Right atrium auricular region (tissue), 2 donors: ENCODE measurements at places on chromosomes 16 and 17. TPM values are rescaled to one million over a fixed set of nuclear protein-coding genes. Genes with fewer than 3 reads are reported as not detected.

DNA sequence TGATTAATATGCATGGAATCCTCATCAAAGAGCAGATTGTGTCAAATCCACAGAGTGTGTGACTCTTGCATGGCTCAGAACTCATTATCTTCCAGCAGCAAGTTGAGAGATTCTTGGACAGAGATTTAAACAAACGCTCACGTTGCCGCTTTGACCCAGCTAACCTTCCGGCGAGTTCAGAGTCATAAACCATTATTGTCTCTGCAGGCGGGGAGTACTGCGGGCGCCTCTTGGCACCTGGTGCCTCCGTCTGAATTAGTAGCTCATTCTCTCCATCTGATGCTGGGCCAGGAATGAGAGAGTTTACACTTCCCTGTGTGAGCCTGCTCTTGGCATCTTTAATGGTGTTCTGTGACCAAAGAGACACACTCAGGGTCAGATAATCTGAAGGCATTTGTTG is 138.6 kb upstream of the WSCD1 start:
- H3K27me3 ChIP-seq = no peaks in the 10 kb centered on the region
- no peak overlapping the region for H3K4me3 ChIP-seq
- DNase-seq = no peak

The GDPD3 gene
- 1.7 TPM for total RNA-seq

DNA sequence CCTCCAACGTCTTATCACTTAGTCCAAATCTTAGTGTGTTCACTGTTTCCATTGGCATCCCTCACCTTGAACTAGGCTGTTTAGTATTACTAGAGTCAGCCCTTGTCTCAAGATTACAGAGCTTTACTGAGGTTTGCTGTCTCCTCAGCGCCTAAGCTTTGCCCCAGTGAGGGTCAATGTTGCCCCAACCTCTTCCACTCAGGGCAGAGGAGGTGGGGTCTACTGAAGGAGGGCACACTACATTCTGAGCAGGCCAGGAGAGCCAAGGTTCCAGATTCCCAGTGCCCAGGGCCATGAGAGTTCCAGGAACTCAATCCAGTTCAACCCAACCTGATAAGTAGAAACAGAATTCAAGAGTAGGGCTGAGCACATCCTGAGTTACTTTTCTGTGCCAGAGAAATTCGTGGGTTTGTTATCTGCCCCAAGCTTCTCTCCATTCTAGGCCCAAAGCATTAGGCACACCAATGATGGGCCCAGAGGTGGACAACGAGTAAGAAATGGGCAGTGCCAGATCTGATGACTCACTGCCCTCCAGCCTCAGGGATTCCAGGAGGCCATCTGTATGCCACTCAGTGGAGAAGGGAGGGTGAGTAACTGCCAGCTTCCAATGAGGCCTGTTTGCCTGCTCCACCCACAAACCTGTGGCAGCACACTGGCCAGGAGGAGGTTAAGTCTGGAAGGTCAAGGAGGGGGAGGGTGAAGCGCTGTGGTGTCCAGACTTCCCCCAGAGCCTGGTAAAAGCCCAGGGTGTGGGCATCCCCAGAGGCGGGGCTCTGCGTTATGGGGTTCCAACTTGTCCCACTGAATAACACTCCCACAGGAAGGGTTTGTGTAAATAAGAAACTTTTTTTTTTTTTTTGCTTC is 8.2 kb downstream of the TUBG2 start:
- H3K36me3 ChIP-seq = peaks cover 72% of the 10 kb centered on the region
- peaks cover 33% of the 10 kb centered on the region for H3K4me1 ChIP-seq
- peak overlapping the region; percentile 86 for H3K27ac ChIP-seq
- H3K27me3 ChIP-seq = no peaks in the 10 kb centered on the region

DNA sequence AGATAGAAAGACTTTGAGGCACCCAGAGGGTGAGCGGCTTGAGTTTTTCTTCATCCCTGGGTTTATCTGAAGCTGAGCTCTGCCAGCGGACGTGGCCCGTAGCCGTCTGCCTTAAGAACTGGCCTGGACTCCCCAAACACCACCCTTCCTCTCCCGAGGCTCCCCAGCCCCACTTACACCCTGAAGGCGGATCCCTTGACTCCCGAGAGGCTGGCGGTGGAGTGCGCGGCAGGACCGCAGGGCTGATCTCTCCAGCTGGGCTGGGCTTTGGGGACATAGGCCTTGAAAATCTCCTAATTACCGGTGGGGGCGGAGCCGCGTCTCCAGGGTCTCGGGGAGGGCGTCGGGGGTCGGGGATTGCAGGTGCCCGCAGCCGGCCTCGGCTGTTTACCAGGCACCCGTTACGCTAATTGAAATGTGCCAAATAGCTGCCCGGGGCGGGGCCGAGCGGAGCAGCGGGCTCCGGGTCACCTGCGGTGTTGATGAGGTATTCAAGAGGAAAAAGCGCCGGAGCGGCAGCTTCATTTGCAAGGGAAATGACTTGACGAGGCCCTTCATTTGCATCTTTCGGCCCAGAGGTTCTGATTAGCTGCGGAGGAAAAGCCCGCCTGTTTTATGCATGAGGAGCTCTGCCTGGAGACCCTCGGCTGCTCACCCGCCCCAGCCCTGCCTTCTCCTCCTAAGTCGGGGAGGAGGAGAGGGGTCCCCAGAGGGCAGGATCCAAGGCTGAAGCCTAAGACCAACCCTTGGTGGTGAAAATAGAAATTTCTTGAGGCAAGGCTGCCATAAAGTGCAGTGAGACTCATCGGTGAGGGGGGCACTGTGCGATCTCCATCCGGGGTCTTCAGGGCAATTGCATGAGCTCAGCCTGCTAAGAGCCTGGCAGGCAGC is 100.7 kb downstream of the MGAT5B start:
- H3K4me3 ChIP-seq = peak overlapping the region; percentile 9
- H3K36me3 ChIP-seq = no peaks in the 10 kb centered on the region
- no peak overlapping the region for H3K27ac ChIP-seq
- peaks cover 12% of the 10 kb centered on the region for H3K27me3 ChIP-seq
- no peaks in the 10 kb centered on the region for H3K4me1 ChIP-seq
- no peak for DNase-seq

- H3K36me3 ChIP-seq = no peaks in the 10 kb centered on the region
- no peak overlapping the region for H3K4me3 ChIP-seq
- no peak overlapping the region for H3K27ac ChIP-seq
- no peaks in the 10 kb centered on the region for H3K27me3 ChIP-seq
- DNase-seq = no peak
Measured at GRCh38 chr17:61542027-61542426, 49.0 kb downstream of the NACA2 start.

DNA sequence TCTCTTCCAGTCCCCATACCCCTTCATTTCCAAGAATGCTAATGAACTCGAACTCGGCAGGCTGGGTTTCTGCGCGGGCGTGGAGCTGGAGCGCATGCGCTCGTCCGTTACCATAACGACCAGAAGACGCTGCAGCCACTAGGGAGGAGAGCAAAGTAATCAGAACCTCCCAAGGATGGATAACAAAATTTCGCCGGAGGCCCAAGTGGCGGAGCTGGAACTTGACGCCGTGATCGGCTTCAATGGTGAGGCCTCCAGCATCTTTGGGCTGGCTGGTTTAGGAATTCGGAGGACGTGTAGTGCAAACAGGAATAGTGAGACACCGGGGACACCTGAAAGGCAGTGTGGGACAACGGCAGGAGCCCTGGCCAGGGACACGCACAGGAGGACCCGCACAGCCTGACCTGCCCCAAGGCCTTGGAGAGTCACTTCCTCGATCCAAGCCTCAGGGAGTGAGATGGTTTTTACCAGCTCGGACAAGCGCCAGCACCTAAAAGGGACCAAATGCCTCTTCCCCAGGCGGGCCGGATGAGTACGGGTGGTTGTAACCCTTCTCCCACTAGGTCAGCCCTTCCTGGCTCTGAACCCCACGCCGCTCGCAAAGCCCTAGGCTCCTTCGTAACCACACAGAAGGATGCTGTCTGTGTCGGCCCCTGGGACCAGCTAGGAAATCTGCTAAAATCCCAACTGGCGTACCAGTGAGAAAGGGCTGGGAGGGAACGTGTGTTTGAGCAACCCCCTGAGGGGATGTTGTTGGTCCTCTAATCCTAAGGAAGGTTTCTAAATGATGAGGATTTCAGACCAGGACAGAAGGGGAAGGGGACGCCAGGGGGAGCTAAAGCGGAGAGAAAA is at the start of gene CFAP52:
TSS of gene CFAP52 (plus strand) at position 122 of the 852 bp plus-strand sequence. CDS start at position 176, 54 bp downstream.
- no peaks in the 10 kb centered on the region for H3K27me3 ChIP-seq
- no peaks in the 10 kb centered on the region for H3K36me3 ChIP-seq
- H3K27ac ChIP-seq = peak within 1 kb of the TSS; percentile 52
- H3K4me1 ChIP-seq = no peaks in the 10 kb centered on the region
- H3K4me3 ChIP-seq = peak within 1 kb of the TSS; percentile 78
- peak; percentile 77 for DNase-seq

DNA sequence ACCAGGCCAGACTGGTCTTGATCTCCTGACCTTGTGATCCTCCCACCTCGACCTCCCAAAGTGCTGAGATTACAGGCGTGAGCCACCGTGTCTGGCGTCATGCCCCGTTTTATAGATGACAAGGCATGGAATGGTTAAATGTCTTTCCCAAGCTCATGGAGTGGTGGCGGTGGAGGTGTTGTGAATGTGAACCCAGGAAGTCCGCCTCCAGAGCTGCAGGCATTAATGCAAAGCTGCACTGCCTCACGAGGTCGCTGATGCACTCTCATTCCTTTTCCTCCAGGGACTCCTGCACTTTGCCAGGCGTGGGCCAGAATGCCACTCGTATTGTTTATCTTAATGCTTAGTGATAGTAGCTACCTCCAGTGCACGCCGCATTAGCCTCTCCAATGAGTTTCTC is 149.6 kb downstream of the WWOX start:
- H3K4me1 ChIP-seq = no peaks in the 10 kb centered on the region
- no peaks in the 10 kb centered on the region for H3K27me3 ChIP-seq
- H3K4me3 ChIP-seq = no peak overlapping the region
- H3K36me3 ChIP-seq = no peaks in the 10 kb centered on the region
- DNase-seq = no peak

- no peaks in the 10 kb centered on the region for H3K4me1 ChIP-seq
- H3K27me3 ChIP-seq = no peaks in the 10 kb centered on the region
- H3K36me3 ChIP-seq = no peaks in the 10 kb centered on the region
Measured at GRCh38 chr16:85037050-85037410, 9.4 kb downstream of the KIAA0513 start.

GRCh38 chr17:42680331-42680808 is 1.3 kb downstream of the CCR10 start:
- no peak for DNase-seq
- H3K27ac ChIP-seq = peak overlapping the region; percentile 95
- H3K36me3 ChIP-seq = no peaks in the 10 kb centered on the region
- peak overlapping the region; percentile 32 for H3K4me3 ChIP-seq

The DNAH9 gene
- total RNA-seq = not detected

The DRC3 gene
- total RNA-seq = 0.94 TPM

The MSLN gene
- 44.8 TPM for total RNA-seq

The HBA1 gene
- 1,137 TPM for total RNA-seq

- DNase-seq = no peak
- no peak overlapping the region for H3K27ac ChIP-seq
- no peak overlapping the region for H3K4me3 ChIP-seq
- H3K36me3 ChIP-seq = no peaks in the 10 kb centered on the region
Measured at GRCh38 chr16:84281074-84281473, 13.6 kb upstream of the WFDC1 start.

DNA sequence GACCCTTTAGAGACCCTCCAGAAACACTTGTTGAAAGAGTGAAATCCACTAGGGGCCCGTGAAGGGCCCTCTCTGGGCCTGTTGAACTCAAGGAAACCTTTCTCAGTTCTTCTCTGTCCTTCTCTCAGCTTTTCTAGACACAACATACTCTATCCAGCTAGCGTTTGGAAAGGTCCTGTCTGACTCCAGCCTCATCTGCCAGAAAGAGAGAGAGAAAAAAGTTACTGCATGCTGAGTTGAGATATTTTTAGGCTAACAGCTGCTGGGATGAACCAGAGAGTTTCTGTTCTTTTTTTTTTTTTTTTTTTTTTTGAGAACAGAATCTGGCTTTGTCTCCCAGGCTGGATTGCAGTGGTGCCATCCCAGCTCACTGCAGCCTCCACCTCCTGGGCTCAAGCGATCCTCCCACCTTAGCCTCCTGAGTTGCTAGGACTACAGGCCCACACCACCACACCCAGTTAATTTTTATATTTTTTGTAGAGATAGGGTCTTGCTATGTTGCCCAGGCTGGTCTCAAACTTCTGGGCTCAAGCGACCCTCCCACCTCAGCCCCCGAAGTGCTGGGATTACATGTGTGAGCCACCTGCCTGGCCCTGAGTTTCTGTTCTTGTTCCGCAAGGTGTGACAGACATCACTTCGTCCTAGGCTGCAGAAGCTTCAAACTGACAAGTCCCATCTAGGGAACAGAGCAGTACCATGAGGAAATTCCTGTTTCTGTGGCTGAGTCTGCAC is 14.9 kb upstream of the TEX2 start:
- H3K36me3 ChIP-seq = no peaks in the 10 kb centered on the region
- DNase-seq = no peak
- no peaks in the 10 kb centered on the region for H3K27me3 ChIP-seq
- no peak overlapping the region for H3K4me3 ChIP-seq
- H3K27ac ChIP-seq = peak overlapping the region; percentile 69

- no peaks in the 10 kb centered on the region for H3K4me1 ChIP-seq
- no peaks in the 10 kb centered on the region for H3K36me3 ChIP-seq
- no peaks in the 10 kb centered on the region for H3K27me3 ChIP-seq
- H3K27ac ChIP-seq = no peak overlapping the region
Measured at GRCh38 chr16:58658796-58659211, 25.8 kb downstream of the SLC38A7 start.

The IRX5 gene
- 0.59 TPM for total RNA-seq
